Activated T-cell treated with anti-CD3 and anti-CD28 coated beads for 48 hours (primary cell): ENCODE measurements at places on chromosomes 3 and 15.
A peak's percentile ranks its signal among the peaks of the same experiment; 100 is the strongest.

GRCh38 chr3:124174476-124174875, 182.6 kb upstream of the ROPN1 start:
- no peak for DNase-seq

DNA sequence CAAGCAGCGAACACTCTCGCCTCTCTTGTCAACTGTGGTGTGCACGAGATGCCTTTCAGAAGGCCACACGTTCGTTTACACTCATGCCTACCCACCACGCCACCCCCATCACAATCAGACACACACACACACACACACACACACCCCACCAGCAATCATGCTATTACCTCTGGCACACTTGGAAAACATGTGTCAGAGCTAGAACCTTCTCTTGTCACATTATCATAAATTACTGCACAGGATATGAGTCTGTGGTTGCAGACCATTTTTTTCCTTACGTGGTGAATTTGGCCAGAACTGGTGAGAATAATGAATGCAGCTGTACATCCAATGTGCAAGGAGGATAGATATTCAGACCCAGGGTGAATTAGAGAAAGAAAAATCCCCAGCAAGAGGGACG, 52.4 kb downstream of the TRIM69 start:
- peak; percentile 30 for DNase-seq

- no peak for DNase-seq
These were observed 173.6 kb downstream of the UBE2E2 start for GRCh38 chr3:23376516-23377248.

GRCh38 chr3:160981217-160981938, 123.8 kb downstream of the B3GALNT1 start:
- peak; percentile 3 for DNase-seq

- no peak for DNase-seq
These were observed 131.7 kb downstream of the RYR3 start for GRCh38 chr15:33442449-33442848.

DNA sequence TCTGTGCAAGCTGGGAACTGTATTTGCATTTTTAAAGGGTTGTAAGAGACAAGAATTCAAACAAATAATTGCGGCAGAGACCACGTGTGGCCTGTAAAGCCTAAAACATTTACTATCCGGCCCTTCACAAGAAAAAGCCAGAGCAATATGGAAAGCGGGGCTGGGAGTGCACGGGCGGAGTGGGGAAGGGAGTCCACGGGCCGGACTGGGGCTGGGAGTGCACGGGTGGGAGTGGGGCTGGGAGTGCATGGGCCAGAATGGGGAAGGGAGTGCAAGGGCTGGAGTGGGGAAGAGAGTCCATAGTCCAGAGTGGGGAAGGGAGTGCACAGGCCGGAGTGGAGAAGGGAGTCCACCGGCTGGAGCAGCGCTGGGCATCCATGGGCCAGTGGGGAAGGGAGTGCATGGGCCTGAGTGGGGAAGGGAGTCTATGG, 41.2 kb downstream of the KLF15 start:
- no peak for DNase-seq

GRCh38 chr3:117572786-117573185, 863.2 kb downstream of the TUSC7 start:
- DNase-seq, result no peak

DNA sequence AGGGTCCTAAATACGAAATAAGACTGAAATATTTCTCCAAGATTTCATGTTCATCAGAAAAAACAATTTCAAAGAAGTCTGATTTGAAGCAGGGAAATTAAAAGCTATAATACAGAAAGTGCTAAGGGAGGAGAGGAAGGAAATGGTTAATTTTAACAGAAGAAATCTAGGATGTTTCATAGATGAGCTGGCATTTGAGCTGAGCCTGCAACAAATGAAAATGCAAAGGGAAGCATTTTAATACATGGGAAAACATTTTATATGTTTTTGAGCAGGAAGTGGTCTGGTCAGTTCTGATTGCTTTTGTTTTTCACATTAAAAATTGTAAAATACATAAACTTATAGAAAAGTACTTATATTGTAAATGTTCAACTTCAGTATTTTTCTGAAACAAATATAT, 17.2 kb upstream of the RAP2B start:
- DNase-seq, result no peak

- no peak for DNase-seq
These were observed 803.9 kb downstream of the DIPK2A start for GRCh38 chr3:144775551-144775950.

DNA sequence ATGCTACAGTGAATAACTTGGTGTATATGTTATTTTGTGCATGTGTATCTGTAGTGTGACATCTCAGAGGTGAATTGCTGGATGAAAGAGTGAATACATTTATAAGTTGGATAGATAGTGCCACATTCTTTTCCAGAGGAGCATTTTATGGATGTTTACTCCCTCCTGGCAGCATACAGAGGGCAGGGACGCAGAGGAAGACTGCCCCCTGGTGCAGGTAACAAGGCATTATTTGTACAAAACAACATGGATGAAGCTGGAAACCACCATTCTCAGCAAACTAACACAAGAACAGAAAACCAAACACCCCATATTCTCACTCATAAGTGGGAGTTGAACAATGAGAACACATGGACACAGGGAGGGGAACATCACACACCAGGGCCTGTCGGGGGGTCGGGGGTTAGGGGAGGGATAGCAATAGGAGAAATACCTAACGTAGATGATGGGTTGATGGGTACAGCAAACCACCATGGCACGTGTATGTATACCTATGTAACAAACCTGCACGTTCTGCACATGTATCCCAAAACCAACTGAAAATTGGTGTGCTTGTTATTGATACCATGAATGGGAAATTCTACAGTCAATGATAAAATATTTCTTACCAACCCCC, 57.9 kb upstream of the CTXND1 start:
- no peak for DNase-seq

DNA sequence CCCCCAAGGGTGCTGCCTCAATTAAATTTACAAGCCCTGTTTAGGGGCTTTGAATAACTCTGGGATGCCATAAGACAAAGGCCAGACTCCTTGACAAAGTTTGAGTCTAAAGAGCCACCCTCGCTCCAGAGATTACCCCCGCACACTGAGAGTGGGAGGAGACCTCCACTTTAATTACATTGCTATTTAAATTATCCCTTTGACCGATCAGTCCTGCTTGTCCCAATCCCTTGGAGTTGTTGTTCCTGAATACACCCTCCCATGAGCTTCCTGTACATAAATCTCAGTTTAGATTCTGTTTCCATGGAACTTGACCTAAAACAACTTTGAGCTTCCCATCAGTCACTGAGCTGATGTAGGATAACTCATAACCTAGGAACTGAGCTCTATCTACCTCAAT, 596.3 kb downstream of the PYDC2 start:
- no peak for DNase-seq

DNA sequence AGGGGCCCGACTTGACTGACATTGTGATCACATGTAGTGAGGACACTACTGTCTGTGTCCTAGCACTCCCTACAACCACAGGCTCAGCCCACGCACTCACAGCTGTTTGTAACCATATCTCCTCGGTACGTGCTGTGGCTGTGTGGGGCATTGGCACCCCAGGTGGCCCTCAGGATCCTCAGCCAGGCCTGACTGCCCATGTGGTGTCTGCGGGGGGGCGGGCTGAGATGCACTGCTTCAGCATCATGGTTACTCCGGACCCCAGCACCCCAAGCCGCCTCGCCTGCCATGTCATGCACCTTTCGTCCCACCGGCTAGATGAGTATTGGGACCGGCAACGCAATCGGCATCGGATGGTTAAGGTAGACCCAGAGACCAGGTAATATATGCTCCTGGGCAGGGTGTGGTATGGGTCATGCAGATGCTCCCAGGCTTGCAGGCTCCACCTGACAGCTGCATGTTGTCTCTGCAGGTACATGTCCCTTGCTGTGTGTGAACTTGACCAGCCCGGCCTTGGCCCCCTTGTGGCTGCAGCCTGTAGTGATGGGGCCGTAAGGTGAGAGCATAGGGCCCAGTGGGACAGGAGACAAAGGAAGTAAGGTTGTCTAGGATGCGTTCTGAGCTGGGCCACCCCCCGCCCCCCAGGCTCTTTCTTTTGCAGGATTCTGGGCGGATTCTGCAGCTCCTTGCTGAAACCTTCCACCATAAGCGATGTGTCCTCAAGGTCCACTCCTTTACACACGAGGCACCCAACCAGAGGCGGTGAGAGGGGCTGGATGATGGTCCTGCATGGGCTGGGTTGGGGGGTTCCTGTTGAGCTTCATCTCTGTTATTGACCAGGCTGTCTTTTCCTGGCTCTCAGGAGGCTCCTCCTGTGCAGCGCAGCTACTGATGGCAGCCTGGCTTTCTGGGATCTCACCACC, 4.4 kb downstream of the DALRD3 start:
- peak; percentile 46 for DNase-seq

- no peak for DNase-seq
These were observed 735.6 kb downstream of the PDCD6IP start for GRCh38 chr3:34534013-34534412.

- no peak for DNase-seq
These were observed 56.3 kb downstream of the CPN2 start for GRCh38 chr3:194294895-194295214.

GRCh38 chr3:128348805-128349531, 117.7 kb downstream of the DNAJB8 start:
- no peak for DNase-seq

GRCh38 chr15:71125831-71126450, 10.7 kb downstream of the THSD4 start:
- no peak for DNase-seq

DNA sequence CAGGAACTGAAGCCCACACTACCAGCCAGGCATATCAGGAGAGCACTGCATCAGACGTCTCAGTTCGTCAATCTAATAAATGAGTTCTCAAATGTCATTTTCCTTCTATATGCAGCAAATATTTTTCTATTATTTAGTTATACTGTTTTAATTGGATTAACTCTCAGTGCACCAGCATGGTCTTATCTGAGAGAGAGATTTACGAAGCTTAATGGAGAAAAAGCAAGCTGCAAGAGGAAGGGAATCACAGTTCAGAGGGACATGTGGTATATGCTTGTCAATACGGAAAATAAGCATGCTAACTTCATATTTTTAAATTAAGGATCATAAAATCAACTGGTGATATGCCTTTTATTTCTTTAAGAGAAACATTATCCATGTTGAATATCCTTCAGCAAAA, 213.1 kb upstream of the NECTIN3 start:
- DNase-seq, result no peak

DNA sequence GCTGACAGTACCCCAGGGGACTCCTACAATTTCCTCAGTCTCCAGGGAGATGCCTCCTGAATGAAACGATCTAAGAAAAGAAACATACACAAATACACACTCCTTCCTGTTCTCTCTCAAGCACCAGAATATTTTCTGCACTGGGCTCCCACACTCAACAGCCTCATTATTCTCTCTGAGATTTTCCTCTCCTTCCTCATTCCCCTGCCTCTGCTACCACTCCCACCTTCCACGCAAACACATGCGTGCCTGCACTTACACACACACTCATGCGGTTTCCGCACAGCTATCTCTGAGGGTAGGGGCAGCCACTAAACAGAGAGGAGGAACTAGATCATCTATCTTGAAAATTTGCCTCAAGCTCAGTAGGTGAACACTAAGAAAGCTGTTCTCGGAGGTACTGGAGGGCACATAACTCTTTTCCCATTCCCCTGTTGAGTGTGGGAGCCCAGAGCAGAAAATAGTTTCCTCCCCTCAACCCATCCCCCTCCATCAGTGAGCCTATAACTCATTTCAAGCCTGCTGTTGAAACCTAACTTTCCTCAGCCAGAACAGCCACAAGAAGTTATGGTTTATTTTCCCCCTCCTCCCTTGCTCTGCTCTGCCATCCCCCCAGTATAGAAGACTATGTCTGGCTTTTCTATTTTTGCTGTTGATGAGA, 30.5 kb upstream of the TIPARP start:
- peak; percentile 13 for DNase-seq

DNA sequence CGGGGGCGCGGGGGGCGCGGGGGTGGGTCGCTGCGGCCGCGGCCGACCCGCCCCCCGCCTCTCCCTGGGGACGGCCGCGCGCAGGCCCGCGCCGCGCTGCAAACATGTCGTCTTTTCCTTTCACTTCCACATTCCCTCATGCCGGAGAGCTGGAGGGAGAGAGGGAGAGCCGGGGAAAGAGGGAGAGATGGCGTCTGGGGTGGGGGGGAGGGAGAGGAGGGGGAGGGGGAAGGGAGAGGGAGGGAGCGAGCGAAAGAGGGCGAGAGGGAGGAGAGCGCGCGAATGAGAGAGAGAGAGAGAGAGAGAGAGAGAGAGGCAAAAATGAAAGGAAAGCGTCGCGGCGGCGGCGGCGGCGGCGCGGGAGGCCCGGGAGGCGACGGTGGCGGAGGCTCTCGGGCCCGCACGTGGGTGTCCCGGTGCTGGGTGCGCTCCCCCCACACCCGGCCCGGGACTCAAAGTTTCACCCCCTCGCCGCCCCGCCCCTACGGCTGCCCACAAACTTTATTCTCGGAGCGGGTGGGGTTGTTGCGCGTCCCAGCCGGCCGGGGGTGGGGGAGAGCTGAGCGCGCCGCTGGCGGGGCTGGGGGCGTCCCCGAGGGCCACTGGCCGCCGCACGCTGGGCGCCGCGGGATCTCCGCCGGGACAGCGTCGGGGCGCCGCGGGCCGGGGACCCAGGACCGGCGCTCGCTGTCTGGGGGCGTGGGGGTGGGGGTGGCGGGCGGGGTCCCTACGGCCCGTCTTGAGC, 731 bp downstream of the ZNF710 start:
- DNase-seq, result peak; percentile 54

DNA sequence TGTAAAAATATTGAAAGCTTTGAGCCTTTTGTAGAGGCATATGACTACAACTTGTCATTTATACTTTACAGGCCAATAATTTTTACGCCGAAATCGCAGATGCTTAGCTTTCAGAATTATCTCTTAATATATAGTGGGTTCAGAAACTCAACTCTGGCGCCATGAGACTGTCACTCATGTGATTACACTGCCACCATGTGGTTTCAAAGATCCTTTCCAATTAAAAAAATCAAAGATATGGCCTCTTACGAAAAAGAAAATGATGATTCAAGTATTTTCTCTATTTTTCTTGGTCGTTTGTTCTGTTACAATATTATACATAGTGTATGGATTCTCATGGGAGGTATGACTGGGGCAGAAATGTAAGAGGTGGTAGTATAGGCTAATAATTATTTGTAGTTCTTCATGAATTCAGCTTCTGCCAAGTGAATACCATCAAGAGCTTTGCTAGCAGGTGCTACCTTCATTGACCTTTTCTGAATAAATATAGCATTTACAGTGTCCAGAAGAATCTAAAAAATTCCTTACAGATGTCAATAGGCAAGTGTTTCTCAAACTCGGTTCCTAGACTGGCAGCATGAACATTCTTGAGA, 751.7 kb upstream of the GOLIM4 start:
- DNase-seq, result no peak

GRCh38 chr15:49620199-49620598, 419 bp downstream of the FAM227B start:
- DNase-seq, result no peak
